ENCODE measurements at places on chromosomes 4 and X.

- no peak for DNase-seq
Observed at GRCh38 chrX:93419642-93420041, 253.7 kb downstream of the NAP1L3 start.

- DNase-seq, result no peak
Observed at GRCh38 chr4:77911842-77912450, 49.3 kb downstream of the MRPL1 start.

- no peak for DNase-seq
Observed at GRCh38 chr4:1112174-1112820, 1.1 kb downstream of the RNF212 start.

DNA sequence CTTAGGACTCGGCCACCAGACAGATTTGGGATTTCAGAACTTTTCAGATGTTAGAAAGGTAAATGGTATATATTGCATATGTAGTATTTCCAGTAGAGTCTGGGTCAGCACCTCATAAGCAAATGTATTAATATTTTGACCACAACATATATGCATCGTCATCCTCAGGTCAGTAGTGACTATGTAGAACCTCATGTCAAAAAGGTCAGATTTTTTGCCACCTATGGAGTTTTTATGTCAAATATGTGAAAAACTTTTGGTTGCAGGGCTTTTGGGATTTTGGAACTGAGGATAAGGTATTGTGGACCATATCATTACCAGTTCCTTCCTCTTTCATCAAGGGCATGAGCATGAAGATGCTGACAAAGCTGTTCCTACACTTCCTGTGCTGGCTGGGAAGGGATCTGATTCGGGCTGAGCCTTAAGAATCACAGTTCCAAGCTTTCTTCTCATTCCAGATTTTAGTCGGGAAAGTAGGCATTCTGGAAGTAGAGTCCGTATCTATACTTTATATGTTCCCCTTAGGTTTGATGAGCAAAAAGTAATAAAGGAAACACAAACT is 183.0 kb upstream of the PGRMC2 start:
- DNase-seq, result no peak

- DNase-seq, result no peak
Observed at GRCh38 chrX:69264158-69264581, 98.9 kb upstream of the PJA1 start.

DNA sequence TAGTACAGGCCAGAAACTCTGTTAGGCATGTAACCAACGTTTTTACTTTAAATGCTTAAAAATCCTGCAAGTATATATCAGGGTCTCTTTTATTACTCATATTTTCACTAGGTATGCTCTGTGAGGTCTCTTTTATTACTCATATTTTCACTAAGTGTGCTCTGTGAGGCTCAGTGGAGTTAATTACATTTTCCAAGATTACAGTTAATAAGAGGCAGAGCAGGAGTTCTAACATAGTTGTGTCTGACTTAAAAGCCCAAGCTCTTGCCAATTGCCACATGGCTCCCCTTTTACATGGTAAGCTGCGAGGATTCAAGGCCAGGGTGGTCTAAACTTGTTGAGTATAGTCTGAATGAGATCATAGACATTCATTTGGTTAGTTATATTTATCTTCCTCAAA is 81.0 kb upstream of the ARMCX2 start:
- no peak for DNase-seq

DNA sequence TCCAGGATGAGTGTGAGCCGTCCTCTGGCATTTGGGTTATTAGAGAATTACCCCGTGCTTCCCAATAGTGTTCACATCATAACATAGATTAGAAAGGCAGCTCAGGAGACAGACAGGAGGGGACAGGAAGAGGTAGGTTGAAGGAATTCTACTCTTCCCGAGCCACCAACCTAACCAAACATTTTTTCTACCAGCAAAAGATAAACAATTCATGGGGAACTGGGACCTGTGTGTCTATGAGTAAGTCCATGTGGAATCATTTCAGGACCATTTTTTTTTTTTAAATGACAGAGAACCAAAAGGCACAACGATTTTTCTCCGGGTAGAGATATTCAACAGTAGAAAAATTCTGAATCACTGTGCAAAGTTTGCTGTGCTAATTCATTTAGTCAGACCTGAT is 174.2 kb upstream of the ETNPPL start:
- DNase-seq, result no peak

DNA sequence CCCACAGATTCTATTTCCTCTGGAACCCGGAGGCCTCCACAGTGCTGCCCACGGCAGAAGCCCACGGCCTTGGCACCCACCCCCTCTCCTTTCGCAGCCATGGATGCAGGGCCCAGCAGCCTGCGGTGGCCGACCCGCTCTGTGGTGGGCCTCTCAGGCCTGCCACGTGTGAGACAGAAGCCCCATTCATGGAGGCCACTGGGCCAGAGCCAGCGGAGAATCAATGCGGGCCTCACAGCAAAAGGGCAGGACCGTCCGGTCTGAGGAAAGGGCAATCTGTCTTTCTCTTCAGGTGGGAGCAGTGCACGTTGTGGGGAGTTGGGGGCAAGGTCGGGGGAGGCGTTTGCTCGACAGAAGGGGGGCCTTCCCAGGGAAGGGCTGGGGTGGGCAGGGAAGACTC is 8.4 kb upstream of the HAUS7 start:
- DNase-seq, result no peak

- DNase-seq, result no peak
Observed at GRCh38 chr4:20194123-20195013, 57.3 kb upstream of the SLIT2 start.

DNA sequence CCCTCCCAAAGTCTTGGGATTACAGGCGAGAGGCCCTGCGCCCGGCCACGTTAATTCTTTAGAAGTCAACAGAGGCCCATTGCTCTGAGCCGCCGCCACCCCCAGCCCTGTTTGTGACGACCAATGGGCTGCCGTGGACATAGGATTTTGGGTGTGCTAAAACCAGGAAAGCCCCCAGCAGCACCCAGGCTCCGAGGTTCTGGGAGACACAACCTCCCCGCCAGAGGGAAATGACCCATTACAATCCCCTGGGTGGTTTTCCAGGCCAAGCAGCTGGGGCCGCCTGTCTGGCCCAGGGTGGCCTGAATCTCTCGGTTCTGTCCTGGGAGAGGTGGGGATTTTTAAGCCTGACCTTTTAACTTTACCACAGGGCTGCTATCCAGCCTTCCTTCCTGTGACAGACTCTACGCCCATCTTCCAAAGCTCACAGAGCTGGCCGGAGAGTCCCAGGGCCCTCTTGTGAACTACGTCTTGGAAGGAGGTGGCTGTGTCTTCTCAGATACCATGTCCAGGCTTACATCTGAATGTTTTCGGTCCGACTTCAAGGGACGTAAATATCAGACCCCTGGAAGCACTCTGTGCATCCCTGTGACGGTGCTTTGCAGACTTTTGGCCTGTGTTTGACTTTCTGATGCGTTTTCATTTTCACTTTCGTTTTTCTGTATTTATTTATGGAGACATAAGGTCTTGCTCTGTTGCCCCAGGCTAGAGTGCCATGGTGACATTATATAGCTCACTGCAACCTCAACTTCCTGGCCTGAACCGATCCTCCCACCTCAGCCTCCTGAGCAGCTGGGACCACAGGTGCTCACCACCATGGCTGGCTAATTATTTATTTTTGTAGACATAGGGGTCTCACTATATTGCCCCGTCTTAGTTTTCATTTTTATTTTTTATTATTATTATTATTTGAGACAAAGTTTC is 36.0 kb downstream of the P2RY8 start:
- DNase-seq, result peak; percentile 48

GRCh38 chr4:119627267-119628255 is 1.0 kb downstream of the PDE5A start:
- peak; percentile 45 for DNase-seq

DNA sequence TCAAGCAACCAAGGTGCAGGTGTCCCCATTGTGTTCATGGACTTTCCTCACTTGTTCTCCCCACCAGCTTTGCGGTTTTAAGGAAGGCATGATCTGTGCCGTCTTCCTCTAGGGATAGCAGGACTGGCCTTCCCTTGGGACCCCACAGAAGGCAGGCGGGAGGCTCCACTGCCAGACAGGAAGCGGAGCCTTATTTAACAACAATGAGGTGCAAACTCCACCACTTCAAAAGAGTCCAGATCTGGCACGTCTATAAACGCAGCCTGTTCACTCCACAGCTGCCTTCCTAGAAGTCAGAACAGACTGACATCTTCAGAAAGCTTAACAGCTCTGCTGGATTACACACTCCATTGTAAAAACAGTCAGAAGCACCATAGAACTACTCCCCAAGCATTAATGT is 1.7 kb upstream of the GPR143 start:
- no peak for DNase-seq

- peak; percentile 15 for DNase-seq
Observed at GRCh38 chr4:48546336-48546735, 56.3 kb downstream of the ZAR1 start.

DNA sequence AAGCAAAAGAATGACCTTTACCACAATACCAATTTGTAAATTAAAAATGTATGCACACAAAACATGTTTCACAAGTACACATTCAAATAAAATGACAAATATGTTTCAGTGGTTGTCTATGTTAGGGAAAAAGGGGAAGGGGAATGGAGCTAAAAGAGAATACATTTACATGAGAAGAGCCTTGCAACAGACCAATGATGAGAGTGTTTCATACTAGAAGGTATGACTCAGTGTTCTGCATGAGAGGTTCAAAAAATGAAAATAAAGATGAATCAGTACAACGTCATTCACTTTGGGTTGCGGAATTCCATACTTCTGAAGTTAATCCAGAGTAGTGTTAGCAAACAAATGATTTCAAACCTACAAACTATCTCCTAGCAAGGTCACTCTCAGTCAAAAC is 51.7 kb downstream of the RPGR start:
- no peak for DNase-seq

DNA sequence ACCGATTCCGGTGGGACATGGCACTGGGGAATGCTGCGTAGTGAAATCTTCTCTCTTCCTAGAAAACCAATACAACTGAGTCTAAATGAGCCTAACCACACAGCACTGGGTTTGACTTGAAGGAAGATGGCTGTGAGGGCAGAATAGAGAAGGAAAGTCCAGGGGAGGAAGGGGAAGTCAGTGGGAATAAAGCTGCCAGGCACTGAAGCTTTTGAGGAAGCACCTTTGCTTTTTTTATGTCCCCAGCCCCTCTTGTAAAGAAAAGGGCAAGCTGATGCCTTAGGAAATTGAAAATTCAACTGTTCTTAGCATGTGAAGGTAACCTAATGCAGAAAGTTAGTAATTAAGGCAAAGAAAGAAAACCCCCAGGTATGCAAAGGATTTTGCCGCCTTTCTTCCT is 20.6 kb downstream of the MED28 start:
- no peak for DNase-seq

- peak; percentile 67 for DNase-seq
Observed at GRCh38 chr4:75655562-75655961, 17.6 kb downstream of the G3BP2 start.

GRCh38 chr4:7083597-7084563 is 16.0 kb upstream of the GRPEL1 start:
- DNase-seq, result no peak

DNA sequence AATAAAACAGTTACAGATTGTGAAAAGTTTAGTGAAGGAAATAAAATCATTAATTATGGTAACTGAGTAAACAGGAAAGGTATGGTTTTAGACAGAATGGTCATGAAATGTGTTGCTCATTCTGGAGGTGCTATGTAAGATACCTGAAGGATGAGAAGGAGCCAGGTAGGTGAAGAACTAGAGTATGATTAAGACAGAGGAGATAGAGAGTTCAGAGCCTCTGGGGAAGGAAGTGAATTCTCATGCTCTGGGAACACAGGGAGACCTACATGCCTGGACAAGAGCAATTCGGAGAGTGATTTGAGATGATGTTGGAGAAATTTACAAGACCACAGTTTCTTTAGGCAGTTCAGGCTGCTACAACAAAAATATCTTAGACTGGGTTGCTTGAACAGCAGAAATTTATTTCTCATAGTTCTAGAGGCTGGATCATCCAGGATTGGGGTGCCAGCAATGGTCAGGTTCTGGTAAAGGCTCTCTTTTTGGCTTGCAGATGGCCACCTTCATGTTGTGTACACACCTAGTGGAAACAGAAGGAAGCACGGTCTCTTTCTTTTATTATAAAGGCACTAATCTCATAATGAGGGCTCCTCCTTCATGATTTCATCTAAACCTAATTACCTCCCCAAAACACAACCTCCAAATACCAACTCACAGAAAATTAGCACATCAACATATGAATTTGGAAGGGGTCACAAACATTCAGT is 1416.1 kb downstream of the PCDH7 start:
- no peak for DNase-seq

GRCh38 chr4:75710246-75710645 is 14.1 kb upstream of the USO1 start:
- DNase-seq, result no peak

DNA sequence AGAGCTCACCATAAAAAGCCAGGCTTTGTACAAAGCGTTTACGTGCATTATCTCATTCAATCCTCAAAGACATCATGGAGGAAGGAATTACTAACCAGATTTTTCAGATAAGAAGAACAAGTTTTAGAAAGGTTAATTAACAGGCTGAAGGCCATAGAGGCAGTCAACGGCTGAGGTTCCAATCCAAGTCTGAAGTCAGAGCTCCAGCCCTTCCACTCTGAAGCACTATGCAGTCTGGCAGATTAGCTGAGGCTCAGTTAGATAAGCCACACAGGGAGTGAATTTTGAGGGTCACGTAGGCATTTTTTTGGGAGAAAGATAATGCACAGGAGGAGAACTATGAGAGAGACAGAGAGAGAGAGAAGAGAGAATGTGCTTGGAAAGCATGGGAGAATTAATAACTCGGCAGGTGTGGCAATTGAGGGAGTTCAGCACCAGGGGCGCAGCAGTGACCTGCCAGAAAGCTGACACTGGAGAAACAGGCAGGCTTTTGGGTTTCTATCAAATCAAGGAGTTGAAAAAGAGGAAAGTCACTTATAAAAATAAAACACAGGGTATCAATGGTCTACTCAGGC is 116.5 kb upstream of the NAP1L5 start:
- DNase-seq, result no peak

- DNase-seq, result no peak
Observed at GRCh38 chr4:152723236-152723635, 43.4 kb upstream of the TMEM154 start.

GRCh38 chr4:169084954-169085353 is 74.9 kb upstream of the CBR4 start:
- DNase-seq, result no peak

DNA sequence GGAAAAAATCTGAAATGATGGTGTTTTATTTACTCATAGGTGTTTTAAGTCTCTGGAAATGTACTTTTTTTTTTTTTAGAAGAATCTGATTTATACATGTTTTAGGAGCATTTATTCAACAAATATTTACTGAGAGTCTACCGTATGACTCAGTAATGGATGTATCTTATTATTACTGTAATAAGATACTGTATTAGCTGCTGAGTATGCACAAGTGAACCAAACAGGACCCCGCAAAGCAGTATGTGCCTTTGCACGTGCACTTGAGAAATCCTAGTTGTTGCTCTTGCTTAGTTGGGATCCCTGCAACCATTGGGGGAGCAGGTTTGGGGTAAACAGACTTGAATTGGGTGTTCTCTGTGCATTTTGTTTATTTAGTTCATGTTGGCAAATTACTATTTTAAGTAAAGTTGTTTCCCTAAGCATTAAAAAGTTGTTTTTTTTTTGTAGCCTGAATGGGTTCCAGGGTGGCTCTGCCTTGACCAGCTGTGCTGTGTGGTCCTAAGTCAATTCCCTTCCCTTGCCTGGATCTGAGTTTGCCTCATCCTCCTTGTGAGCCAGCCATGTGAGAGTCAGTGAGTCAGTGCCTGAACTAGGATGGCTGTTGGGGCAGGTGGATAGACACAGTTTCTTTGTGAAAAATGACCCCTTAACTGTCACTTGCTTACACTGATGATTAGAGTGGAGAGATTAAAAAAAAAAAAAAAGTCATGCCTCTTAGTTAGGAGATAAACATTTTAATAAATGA is 27.7 kb downstream of the DCUN1D4 start:
- no peak for DNase-seq

GRCh38 chr4:114547340-114548134 is 51.1 kb upstream of the UGT8 start:
- DNase-seq, result no peak
